ENCODE measurements at places on chromosomes 1 and 21.

GRCh38 chr1:167135281-167135840, 41.5 kb downstream of the STYXL2 start:
- DNase-seq = no peak

DNA sequence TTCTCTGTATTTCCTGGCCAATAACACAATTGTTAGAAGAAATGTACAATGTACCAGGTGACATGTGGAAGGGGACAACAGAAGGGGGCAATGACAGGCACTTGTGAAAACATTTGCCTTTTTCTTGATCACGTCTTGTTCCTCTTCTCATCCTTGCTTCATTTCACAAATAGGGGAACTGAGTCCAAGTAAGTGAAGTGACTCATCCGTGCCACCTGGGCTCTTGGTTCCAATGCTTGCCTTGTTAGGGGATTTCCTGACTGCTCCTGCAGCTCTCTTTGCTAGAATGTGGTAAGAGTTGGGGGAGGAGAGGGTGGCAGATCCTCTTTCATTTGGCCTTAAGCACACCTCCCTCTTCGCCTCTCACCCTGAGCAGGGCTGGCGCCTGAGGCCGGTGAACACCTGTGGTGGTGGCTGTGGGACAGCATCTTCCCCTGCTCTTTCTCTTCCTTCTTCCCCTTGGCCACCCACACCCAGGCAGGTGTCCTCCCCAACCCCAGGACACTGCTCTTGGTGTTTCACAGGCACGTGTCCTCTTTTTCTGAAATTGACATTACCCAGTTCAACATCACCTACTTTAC, 2.2 kb upstream of the RHEX start:
- no peak for DNase-seq

DNA sequence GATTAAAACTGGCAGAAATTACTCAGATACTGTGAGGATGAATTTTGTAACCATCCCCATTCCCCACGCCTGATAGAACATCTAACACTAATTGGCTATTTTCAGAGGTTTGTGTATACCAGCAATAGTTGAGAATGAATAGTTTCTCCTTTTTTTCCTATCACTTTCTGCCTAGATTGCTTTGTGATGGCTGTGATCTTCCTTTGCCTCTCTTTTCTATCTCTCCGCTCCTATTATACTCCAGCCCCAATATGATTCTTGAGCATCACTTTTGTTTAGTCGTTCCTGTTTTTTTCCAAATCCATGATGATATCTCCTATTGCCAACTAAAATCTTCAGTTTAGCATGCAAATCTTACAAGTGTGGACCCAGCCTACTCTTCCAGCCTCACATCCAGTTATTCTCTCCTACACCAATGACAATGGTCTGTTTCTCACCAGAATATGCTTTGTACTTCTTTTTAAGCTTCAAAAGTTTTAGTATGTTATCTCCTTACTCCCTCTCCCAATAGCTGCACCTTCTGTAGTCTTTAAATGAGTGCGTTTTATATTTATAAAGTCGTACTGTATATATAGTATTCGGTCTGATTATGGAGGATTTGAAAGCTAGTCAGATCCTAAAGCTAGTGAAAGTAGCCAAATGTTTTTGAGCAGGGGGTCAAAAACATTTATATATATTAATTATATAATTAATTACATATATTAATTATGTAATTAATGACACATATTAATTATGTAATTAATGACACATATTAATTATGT, 25.2 kb downstream of the MAGI3 start:
- no peak for DNase-seq

- DNase-seq = no peak
These were observed 85.1 kb downstream of the NPHS2 start for GRCh38 chr1:179490611-179491010.

DNA sequence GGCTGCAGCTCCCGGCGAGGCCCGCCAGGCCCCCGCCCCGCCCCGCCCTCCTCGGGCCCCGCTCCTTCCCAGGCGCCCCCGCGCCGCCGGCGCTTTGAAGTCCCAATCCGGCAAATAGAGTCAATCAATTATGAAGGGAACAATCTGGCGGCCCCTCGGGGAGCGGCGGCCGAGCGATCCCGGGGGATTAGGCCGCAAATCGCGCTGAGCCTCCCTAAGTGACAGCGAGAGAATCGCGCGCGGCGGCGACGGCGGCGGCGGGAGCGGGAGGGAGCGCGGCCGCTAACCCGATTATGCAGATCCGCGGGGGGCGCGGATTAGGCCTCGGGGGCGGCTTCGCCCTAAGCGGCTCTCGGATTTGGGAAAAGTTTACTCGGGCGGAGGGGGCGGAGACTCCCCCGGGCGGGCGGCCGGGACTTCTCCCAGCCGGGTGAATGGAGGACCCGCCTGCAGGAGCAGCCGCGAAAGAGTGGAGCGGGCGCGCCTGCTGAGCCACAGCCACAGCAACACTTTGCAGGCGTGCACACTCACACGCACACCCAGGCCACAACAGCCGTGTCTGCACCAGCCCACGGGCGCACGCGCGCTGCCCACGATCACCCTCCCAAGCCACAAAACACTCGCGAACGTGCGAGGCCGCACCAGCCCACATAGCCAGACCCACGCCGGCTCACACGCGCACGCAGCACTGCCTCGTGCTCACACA, 23.0 kb upstream of the DMBX1 start:
- DNase-seq = no peak

DNA sequence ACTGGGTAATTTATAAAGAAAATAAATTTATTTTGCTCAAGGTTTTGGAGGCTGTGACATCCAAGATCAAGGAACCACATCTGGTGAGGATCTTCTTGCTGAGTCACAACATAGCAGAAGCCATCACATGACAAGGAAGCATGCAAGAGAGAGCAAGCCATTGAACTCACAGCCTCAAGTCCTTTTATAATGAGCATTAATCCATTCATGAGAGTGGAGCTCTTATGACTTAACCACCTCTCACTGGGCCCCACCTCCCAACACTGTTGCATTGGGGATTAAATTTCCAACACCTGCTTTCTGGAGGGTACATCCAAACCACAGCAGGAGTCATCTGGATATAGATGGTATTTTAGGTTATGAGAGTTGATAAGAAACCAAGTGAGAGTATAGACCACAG, 20.6 kb upstream of the EGLN1 start:
- no peak for DNase-seq

DNA sequence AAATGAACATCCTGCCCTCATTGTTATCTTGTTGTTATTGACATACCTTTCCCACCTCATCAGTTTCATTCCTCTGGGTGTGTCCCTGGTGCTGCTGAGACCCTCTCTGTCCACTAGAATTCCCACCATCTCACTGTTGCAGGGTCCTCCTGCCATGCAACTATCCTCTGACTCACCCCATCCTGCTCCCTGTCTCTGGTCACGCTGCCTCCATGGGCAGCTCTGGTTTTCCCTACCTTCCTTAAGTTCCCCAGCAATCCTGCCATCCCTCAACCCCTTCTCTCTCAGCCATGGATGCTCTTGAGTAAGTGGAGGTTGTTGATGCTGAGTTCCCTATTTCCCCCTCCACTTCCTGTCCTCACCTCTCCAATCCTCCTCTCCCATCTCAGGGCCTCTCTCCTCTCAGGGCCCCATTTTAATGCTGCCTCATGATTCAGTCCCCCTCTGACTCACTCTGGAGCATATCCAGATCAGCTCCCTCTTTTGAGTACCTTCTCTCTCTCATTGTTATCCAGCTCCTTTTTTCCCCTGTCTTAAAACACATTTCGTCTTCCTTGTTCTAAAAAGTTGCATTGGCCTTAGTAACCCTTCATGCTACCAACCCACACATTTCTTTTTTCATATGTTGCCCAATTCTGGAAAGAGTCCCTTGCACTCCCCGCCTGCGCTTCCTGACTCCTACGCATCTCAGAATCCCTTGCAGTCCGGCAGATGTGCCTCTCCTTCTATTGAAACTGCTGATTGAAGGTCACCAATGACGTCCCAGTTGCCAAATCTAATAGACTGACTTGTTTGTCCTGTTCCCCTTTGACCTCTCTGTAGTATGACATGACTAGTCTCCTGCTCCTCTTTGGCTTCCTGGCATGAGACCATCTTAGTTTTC, 92.0 kb downstream of the CNIH3 start:
- no peak for DNase-seq

GRCh38 chr1:222384531-222384930, 163.4 kb downstream of the HHIPL2 start:
- no peak for DNase-seq

Measured in 8988T (cell line).